ENCODE measurements at places on chromosomes 3 and 15.

DNA sequence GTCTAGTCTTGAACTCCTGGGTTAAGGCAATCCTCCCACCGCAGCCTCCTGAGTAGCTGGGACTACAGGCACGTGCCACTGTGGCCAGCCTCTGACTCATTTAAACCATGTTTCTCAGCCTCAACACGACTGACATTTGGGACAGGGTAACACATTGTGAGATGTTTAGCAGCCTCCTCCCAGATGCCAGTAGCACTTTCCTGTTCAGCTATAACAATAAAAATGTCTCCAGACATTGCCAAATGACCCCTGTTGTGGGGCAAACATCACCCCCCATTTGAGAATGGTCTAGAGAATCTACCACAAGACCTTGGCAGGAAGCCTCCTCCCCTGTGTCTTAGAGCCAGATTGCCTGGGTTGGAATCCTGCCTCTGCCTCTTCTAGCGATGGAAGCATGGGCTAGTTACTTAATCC is 8.4 kb downstream of the TMEM40 start:
- no peak for DNase-seq

DNA sequence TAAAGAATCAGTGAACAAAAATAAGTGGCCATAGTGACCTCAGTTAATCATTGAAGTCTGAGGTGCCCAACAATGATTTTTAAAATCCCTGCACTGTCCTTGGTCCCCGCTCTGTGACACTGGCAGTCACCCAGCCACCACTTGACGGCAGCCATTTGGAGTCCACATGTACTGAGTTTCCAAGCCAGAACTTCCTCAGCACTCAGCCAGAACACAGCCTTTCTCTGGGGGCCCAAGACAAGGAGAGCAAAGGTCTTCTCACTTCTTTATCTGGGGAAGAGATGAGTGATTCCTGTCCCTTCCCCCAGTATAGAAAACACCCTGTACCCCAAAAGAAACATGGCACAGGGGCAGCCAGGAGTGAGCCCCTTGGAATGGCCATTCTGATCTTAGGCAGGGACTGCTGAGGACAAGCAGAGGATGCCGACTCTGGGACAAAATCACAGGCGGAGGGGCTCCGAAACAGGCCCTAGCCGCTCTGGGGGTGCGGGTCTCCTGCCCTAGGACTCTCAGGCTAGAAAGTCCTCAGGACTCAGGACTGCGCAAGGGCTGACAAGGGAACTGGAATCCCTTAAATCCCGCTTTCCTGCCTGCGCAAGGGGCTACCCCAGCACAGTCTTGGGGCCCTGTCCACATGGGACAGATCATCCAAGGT is 12.8 kb downstream of the PAK6 start:
- DNase-seq, result no peak

DNA sequence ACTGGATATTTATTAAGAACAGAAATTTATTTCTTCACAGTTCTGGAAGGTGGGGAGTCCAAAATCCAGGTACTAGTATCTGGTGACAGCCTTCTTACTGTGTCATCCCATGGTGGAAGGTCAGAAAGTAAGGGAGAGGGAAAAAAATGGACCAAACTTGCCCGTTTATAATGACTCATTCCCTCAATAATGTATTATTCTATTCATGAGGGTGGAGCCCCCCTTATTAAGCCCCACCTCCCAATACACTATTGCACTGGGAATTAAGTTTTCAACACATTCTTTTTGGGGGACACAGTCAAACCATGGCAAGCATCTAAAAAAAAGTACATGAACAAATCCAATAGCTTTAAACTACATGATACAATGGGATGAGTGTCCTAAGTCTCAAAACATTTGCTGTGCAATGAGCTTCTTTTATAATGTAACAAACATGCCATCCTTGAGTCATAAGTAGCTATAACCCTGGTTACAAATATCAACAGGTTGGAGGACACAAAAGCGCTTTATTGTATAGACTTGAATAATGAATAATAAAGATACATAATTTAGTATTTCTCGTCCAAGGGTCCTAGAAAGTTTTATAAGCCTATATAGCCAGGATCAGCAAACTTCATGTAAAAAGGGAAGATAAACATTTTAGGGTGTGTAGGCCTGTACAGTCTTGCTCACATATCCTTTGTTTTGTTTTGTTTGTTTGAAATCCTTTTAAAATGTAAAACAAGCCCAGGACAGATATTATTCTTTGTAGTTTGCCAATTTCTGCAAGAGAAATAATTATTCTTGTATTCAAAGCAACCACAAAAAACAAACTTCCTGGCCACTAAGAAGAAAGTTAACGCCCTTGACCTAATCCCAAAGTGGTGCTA is 160.6 kb upstream of the RAP2B start:
- no peak for DNase-seq

DNA sequence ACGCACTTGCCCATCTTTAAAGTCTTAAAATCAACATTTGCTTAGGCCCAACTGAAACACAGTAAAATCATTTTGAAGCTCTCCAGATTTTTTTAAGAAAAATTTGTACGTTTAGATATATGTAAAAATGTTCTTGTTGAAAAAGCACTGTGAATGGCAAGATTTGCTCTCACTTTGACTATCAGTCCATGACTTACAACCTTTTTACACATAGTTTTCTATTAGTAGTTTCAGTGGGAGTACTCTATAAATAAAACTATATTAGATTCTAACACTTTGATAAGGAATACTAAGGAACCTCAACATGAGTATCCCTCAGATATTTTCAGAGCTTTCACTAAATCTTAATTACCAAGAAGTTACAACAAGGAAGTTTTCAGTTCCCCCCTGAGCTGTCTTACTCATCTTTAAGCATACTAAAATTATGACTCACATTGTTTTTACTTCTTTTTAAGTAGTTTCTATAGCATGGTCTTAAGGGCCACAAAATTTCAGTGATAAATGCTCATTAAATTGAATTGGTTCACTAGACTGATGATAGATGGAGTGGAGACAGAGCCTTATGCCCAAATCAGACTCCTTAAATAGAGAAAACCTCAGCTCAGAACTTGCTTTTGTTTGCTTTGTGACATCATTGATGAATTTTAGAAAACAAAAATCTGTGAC is 31.6 kb upstream of the RAP2B start:
- DNase-seq, result no peak

GRCh38 chr15:83092309-83092976 is 15.0 kb upstream of the TM6SF1 start:
- DNase-seq, result no peak

DNA sequence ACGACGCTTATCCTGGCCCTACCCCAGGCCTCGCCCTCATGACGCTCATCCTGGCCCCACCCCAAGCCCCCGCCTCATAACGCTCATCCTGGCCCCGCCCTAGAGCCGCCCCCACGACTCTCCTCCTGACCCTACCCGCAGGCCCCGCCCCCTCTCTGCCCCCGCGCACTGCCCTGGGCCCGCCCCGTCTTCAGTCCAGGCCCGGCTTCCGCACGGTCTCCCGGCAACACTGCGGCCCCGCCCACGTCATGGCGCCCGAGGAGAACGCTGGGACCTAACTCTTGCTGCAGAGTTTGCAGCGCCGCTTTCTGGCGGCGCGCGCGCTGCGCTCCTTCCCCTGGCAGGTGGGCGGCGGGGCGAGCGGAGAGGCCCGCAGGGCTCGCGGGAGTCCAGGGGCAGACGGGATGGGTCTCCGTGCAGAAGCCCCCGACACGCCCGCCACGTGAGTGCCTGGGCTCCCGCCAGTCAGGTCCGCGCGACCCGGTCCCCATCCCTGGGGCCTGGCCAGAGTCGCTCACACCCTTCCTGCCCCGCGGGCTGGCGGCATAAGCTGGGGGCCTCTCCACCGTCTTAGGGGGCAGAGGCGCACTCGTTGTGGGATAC is 52.5 kb upstream of the ROPN1B start:
- peak; percentile 94 for DNase-seq

GRCh38 chr3:111650378-111651275 is 55.5 kb upstream of the ZBED2 start:
- no peak for DNase-seq

DNA sequence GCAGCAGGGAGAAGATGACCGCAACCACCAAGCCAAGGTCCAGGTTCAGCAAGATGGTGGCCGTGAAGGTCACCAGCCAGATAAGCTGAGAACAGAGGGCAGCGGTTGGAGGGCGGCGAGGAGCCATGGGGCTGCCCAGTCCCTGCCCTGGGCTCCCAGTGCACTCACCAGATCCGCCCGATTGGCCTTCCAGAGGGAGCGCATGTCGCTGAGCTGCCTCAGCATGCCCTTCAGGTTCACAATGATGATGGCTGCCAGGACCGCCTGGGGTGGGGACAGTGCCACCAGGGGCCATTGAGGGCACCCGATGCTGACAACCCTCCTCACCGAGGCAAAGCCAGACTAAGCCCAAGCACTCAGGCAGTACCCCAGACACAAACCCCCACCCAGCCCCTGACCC is 5.4 kb downstream of the SLC26A6 start:
- no peak for DNase-seq

DNA sequence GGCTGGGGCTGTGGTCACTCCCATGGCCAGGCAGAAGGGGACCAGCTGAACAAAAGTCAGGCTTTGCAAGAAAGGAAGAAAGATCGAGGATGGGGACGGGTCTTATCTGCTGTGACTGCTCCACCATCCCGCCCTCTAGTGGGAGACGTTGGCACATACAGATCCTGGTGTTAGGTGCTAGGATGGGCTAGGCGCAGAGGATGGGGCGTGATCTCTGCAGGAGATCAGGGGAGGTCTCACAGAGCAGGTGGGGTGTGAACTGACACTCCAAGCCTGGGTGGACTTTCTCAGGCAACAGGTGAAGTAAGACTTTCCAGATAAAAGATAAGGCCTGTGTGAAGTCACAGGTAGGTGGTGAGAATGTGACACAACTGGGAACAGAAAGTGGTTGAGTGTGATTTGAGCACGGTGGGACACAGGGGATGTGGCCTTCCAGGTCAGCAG is 141.9 kb upstream of the SMAD3 start:
- DNase-seq, result no peak

- DNase-seq, result no peak
Observed at GRCh38 chr3:57952208-57952631, 56.0 kb upstream of the FLNB start.

GRCh38 chr3:49720855-49721595 is 1.5 kb upstream of the AMIGO3 start:
- no peak for DNase-seq

DNA sequence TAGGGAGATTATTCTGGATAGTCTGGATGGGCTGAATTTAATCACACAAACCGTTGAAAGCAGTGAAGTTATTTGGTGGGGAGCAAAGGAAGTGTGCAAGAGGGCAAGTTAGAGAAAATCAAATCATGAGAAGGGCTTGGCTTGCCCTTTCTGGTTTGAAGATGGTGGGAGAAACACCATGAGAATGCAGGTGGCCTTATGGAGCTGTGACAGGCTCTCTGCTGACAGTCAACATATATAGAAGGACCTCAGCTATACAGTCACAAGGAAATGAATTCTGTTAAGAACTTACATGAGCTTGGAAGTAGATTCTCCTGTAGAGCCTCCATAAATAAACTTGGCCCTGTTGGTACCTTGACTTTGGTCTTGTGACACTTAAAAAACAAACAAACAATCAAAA is 72.3 kb downstream of the GMNC start:
- DNase-seq, result no peak

DNA sequence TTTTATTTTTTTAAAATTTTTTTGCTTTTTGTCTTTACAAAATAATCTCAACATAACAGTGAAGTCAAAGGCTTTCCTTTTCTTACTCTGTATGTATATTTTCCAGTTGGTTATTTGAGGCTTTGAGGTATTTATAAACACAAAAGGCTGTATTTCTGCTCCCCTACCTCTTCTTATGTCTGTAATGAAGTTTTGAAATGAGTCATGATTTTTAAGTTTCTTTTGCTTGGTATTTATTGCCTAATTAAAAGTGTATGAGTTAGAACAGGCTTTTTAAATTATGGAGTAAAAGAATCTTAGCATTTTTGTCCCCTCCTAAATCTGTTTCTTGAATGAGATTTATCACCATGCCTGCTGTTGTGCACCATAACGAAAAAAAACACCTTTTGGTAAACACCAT is 66.0 kb downstream of the DCUN1D1 start:
- DNase-seq, result no peak

- DNase-seq, result no peak
Observed at GRCh38 chr15:74777769-74778598, 3.9 kb upstream of the CSK start.

- DNase-seq, result no peak
Observed at GRCh38 chr3:25635038-25635437, 29.7 kb downstream of the TOP2B start.
